Right ventricle myocardium superior (tissue), 1 donor: ENCODE measurements at places on chromosomes 6 and 20. TPM values are rescaled to one million over a fixed set of nuclear protein-coding genes. Genes with fewer than 3 reads are reported as not detected.

Gene NNAT
- total RNA-seq, result not detected

Gene KIF25
- 0.35 TPM for total RNA-seq

DNA sequence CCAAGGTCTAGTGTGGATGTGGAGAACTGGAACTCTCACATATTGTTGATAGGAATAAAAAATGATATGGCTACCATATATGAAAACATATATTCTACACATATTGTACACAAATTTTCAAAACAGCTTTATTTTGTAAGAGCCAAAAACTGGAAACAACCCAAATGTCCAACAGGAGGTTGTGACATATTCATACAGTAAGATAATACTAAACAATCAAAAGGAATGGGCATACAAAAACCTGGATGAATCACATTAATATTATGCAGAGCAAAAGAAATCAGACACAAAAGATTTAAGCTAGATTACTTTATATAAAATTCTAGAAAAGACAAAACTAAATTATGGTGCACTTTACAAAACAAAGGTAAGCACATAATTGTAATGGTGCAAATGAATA, 223.9 kb downstream of the SIM1 start:
- no peak for DNase-seq

- DNase-seq, result no peak
Measured at GRCh38 chr6:32603888-32604287, 14.2 kb upstream of the HLA-DRB1 start.

DNA sequence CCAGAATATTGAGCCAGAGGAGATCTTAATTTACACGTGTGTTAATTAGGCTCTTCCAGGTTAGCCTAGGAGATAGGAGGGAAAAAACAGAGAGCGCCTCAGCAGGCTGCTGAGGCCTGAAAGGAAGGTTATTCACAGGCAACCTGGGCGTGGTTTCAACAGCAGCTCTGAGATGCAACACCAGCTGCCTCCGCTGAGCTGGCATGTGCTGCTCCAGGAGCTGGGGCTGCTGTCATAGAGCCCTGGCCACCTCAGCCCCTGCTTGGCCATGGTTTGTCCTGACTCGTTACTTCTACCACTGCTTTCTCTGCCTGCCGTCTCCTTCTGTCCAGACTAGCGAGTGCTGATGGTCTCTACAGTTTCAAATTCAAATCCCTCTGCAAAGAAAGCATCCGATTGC, 32.4 kb upstream of the RPP40 start:
- DNase-seq, result no peak

DNA sequence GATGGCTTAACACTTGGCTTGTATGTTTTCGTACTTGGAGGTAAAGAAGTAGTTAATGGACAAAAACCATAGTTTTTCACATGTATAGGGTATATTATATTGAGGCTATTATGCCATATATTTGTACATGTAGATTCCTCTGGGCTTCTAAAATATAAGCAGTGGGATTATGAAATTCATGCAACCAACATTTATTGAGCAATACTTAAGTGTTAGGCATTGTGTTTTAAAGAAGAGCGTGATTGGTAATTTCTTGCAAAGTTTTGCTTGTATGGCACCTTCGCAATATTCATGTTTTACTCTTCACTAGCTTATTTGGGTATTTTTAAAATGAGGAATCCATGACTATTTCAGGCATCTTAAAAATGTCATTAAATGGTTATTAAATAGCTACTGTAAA, 2.5 kb downstream of the TULP4 start:
- DNase-seq, result no peak

DNA sequence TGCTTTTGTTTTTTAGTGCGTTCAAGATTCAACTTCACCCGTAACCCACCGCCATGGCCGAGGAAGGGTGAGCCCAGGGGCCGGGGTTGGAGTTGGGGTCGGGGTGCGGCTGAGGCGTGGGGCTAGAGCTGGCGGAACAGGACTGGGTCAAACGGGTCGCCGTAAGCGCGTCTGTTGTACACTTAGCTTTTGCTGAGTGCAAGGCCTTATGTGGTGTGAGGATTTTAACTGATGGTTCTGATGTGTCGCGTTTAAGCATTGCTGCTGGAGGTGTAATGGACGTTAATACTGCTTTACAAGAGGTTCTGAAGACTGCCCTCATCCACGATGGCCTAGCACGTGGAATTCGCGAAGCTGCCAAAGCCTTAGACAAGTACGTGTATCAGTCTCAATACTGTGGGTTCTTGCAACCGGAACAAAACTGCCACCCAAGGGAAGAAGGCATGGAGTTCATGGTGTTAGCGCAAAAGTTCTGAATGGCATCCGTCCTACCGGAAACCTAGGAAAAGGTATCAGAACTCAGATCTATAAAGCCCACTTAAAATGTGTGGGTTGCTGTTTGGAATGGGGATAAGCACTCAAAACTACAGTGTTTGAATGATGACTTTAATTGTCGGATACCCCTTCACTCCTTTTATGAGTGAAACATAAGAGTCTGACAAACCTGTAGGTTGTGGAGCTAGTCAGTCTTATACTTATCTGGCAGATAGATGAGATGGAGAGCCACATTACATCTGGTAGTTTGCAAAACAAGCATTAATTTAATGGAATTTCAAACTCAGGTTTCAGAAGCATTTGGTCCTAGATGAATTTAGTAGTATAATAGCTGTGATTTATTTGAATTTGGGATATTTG, 574 bp downstream of the RPS12 start:
- DNase-seq, result no peak
